ENCODE measurements at places on chromosomes 3 and 15.

GRCh38 chr3:191355406-191355805 lies 25.1 kb upstream of the UTS2B start:
- peak overlapping the region; percentile 88 for H3K27ac ChIP-seq
- DNase-seq = no peak
- H3K36me3 ChIP-seq = peaks cover 11% of the 10 kb centered on the region
- no peaks in the 10 kb centered on the region for H3K27me3 ChIP-seq

- H3K4me3 ChIP-seq = no peak overlapping the region
- DNase-seq = no peak
- no peaks in the 10 kb centered on the region for H3K36me3 ChIP-seq
- H3K4me1 ChIP-seq = peaks cover 39% of the 10 kb centered on the region
These were observed 48.8 kb upstream of the PLXND1 start for GRCh38 chr3:129655291-129655700.

DNA sequence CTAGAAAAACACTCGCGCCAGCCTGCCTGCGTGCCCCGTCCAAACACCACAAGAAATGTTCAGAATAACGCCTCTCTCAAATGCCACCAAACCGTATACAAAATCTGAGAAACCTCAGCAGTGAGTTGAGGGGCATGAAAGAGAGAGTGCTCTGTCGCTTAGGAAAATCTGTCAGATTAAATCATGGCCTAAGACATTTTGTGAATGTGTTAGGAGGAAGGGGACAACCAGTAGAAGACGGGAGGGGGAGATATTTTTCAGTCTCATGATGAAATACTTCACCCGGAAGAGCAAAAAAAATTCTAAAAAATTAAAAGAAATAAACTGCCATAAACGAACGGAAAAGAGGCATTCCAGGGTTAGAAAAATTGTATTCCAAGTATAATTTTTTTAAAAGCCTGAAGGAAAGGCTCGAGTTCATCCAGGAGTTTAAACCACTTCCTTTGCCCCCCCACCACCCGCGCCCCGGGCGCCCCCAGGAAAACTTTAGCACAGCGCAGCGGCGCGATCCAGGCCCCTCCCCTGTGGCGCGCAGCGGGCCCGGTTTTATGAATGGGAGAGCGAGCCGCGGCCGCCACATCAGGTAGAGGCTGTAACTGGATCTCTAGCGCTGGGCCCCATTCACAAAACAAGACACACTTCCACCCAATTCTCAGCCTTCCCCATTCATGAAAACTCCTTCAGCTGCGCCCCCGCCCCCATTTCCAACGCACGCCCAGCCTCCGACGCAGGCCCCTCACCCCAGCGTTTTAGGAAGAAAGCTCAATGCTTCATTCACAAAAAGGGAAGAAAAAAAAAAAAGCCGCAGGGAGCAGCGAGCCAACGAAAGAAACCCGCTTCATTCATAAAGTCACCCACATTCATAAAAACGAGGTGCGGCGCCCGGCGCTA lies 1.4 kb downstream of the ETV5 start:
- H3K4me1 ChIP-seq = peaks cover 49% of the 10 kb centered on the region
- peak overlapping the region; percentile 97 for H3K4me3 ChIP-seq
- H3K27me3 ChIP-seq = peaks cover 44% of the 10 kb centered on the region
- peak overlapping the region; percentile 93 for H3K27ac ChIP-seq
- H3K36me3 ChIP-seq = peaks cover 18% of the 10 kb centered on the region
- DNase-seq = peak; percentile 79

DNA sequence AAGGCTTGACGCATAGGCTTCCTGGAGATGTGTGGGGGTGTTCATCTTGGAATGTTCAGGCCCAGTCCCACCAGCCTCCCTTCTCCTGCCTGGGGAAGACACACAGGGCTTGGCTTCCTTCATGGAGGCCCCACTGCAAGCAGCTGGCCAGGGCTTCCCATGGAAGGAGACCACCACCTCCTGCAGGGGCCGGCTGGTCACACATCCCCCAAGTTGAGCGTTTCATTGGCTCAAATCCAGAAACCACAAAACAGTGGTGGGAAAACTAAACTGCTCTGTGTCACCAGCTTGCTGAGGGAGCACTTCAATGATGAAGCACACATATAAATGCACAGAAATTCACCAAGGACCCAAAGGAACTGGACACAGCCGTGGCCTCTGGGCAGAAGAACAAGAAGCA lies 8.3 kb downstream of the IQSEC1 start:
- no peaks in the 10 kb centered on the region for H3K27me3 ChIP-seq
- no peaks in the 10 kb centered on the region for H3K4me1 ChIP-seq
- H3K27ac ChIP-seq = no peak overlapping the region
- DNase-seq = no peak

DNA sequence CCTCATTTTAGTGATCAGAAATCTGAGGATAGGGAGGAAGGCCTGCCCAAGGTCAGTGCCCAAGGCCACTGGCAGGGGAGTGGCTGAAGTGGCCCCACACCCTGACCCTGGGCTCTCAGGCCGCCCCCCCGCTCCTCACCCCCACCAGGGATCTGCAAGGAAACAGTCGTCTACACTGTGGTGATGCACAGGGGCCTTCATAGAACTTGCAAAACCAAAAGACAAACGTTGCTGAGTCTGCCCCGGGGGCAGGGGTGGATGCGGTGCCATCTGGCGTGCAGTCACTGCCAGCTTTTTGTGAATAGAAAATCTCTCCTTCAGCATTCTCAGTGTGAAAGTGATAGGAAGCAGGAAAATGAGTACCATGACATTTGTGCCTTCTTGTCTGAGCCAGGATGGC lies 41.3 kb downstream of the WHAMM start:
- DNase-seq = no peak
- peaks cover 15% of the 10 kb centered on the region for H3K4me1 ChIP-seq
- no peaks in the 10 kb centered on the region for H3K27me3 ChIP-seq
- H3K36me3 ChIP-seq = no peaks in the 10 kb centered on the region
- H3K4me3 ChIP-seq = no peak overlapping the region

GRCh38 chr15:91369823-91370222 lies 269.8 kb downstream of the SV2B start:
- H3K27ac ChIP-seq = no peak overlapping the region
- peaks cover 16% of the 10 kb centered on the region for H3K4me1 ChIP-seq
- H3K27me3 ChIP-seq = peaks cover 5% of the 10 kb centered on the region

DNA sequence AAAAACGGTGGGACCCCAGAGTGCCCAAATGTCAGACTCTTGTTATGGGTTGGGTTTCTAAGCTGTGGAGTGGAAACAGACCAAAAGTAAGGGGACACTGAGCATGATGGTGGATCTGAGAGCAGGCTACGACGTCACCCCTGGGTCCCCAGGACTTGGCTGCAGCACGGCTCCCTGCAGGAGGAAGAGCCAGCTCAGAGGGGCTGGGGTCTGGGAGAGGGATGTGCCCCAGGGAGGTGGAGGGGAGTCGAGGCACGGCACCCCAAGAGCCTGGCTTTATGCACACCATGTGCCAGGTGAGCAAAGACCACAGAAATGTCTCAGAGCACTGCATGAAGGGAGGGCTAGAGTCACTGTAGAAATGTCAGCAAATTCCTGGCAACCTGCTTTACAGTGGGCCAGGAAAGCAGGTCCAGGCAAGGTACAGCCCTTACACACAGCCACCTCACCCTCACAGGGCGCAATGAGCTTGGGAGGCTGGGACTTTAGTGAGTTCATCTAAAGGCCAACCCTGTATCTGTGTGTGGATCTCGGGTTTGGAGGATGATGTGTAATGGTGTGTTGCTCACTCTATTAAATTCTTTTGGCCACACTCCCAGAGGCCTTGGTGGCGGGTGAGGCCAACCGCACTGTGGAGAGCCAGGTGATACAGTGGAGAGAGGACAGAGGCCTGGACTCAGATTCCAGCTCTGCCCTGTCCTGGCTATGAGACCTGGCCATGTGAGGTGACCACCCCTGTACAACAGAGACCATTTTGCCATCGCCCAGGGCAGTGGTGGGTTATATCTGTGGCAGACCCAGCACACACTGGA lies 14.1 kb downstream of the CTSH start:
- peaks cover 6% of the 10 kb centered on the region for H3K36me3 ChIP-seq
- peaks cover 2% of the 10 kb centered on the region for H3K4me1 ChIP-seq
- no peak overlapping the region for H3K27ac ChIP-seq

- no peak for DNase-seq
- H3K4me3 ChIP-seq = no peak overlapping the region
- no peak overlapping the region for H3K27ac ChIP-seq
- peaks cover 15% of the 10 kb centered on the region for H3K4me1 ChIP-seq
- H3K27me3 ChIP-seq = no peaks in the 10 kb centered on the region
These were observed 6.4 kb downstream of the OPA1 start for GRCh38 chr3:193599393-193599792.

DNA sequence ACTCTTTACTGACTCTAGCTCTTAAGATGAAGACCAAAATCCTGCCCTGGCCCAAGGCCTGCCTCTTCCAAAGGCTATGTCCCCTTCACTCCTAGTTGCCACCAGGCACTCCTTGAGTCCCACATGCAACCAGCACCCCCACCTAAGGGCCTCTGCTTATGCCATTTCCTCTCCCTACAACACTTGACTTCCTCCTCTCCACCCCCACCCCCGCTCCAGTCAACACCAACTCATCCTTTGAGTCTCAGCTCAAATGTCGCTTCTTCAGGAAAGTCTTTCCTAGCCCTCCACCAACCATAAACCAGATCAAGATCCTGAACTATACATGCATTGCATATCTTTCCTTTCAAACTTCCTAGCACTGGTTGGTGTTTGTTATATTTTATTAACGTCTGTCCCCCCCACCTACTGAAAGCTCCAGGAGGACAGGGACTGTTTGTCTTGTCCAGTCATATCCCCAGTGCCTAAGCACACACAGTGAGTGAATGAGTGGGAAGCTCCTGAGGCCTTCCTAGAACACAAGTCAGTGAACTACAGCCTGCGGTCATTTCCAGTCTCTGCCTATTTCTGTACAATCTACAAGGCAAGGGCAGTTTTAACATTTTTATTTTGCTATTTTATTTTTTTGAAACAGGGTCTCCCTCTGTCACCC lies 7.3 kb downstream of the TBC1D2B start:
- peaks cover 17% of the 10 kb centered on the region for H3K4me1 ChIP-seq
- H3K27ac ChIP-seq = peak overlapping the region; percentile 57
- no peaks in the 10 kb centered on the region for H3K36me3 ChIP-seq
- no peak overlapping the region for H3K4me3 ChIP-seq

DNA sequence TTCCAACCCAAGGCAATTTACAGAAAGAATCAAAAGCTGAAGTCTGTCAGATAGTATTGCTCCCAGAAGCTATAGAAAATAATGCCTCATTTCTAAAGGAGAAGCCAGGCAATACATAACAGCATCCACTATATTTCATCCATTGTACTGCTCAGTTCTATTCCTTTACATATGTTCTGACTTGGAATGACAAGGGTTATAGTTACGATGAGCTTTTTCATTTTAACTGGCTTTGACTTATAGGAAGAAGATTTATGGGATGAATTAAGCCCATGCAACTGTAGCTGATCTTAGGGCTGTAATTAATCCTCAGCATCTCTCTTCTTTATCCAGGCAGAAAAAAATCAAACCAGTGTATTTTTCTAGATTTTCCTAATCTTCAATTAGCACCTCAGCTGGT lies 676.3 kb upstream of the CCDC54 start:
- H3K27ac ChIP-seq = no peak overlapping the region
- no peak overlapping the region for H3K4me3 ChIP-seq
- peaks cover 11% of the 10 kb centered on the region for H3K4me1 ChIP-seq
- no peaks in the 10 kb centered on the region for H3K27me3 ChIP-seq
- no peak for DNase-seq

DNA sequence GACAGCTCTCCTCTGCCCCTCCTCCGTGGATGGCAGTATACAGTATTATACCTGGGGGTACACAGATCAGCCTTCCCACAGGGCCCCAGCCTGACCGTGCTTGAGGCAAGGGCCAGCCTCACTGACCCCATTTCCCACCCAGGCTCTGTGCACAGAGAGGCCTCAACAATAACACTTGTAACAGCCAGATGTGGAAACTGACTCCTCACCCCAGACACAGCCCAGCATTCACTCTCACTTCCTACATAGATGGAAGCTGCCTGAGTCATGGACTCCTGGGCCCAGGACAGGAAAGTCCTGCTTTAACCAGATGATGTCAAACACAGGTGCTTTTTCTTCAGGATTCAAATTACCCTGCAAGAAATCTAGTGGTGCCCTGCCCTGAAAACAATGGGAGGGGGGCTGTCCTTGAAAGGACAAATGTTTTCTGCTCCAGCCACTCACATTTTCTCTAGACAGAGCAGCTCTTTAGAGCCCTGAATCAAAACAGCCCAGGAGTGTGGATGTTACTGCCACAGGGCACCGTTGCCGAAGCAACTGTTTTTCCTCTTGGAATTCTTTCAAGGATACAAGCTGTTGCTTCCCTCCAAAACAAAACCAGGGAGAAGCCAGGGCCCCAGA lies 16.4 kb downstream of the CCDC12 start:
- H3K4me1 ChIP-seq = peaks cover 33% of the 10 kb centered on the region
- no peak for DNase-seq
- H3K27ac ChIP-seq = peak overlapping the region; percentile 78
- peaks cover 18% of the 10 kb centered on the region for H3K36me3 ChIP-seq

- H3K27me3 ChIP-seq = peaks cover 23% of the 10 kb centered on the region
- H3K4me1 ChIP-seq = peaks cover 33% of the 10 kb centered on the region
- peak overlapping the region; percentile 31 for H3K4me3 ChIP-seq
- H3K36me3 ChIP-seq = no peaks in the 10 kb centered on the region
- peak; percentile 96 for DNase-seq
These were observed 70.4 kb downstream of the KLF13 start for GRCh38 chr15:31396881-31397560.

DNA sequence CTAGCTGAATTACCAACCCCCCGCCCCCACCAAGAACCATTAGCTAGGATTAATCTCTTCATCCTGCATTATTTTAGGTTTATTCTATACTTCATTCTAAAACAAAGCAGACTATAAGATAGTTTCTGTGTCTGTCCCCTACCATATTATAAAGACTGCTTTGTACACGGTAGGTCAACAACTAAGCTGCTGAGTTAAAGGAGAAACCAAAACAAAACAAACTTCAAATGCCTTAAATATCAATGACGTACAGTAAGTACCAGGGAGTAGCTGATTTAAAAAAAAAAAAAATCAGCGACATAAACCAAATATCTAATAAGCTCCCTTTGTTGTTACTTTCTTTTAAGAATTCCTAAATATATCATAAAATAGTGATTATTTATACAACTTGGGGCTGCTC lies 7.8 kb upstream of the VGLL4 start:
- H3K4me1 ChIP-seq = peaks cover 45% of the 10 kb centered on the region
- no peak overlapping the region for H3K4me3 ChIP-seq
- no peak for DNase-seq
- no peaks in the 10 kb centered on the region for H3K27me3 ChIP-seq

GRCh38 chr3:14605067-14605466 lies 46.5 kb upstream of the CCDC174 start:
- no peaks in the 10 kb centered on the region for H3K36me3 ChIP-seq
- peaks cover 14% of the 10 kb centered on the region for H3K4me1 ChIP-seq
- H3K4me3 ChIP-seq = no peak overlapping the region
- H3K27me3 ChIP-seq = peaks cover 32% of the 10 kb centered on the region
- DNase-seq = no peak

- no peak for DNase-seq
- no peak overlapping the region for H3K4me3 ChIP-seq
- no peaks in the 10 kb centered on the region for H3K27me3 ChIP-seq
- no peaks in the 10 kb centered on the region for H3K4me1 ChIP-seq
These were observed 238.8 kb upstream of the TLE3 start for GRCh38 chr15:70336425-70337009.
